C1 segment of cervical spinal cord (tissue), 14 donors: ENCODE measurements at places on chromosomes 1 and 21.

GRCh38 chr1:2258122-2258681, 30.1 kb downstream of the SKI start:
- DNase-seq = no peak

DNA sequence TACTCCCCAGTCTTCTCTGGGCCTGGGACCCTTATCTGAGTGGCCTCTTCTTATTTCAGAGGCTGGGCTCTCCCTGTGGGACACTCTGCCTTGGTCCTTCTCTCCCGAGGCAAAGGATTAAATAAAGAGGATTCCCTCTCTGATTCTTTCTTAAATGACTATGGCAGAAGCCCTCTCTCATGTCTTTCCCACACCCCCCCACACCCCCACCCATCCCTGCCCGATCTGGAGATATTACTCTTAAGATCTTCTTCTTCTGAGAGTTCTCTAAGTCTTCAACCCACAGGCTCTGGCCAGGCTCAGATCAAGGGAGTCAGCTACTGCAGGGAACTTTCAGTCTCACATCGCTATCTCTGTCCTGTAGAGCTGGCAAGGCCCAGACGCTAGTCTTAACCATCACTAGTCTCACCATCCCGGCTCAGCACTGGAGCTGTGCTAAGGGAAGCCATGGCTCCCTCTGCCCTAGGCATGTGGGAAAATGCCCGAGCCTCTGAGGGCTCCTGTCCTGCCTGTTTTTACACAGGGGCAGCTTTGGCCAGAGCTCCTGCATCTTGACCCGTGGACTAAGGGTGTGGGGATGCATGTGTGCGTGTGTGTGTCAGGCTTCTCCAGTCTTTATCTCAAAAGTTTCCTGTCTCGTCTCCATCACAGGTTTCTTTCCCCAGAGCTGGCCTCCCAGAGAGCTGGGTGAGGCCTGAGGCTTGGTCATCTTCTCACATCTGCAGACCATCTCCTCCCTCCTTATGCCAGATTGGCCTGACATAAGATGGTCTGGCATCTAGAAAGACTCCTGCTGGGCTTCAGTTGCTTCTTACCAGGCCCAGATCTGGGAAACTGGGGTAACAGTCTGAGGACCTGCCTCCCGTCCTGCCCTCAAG, 36.7 kb downstream of the LGR6 start:
- no peak for DNase-seq

DNA sequence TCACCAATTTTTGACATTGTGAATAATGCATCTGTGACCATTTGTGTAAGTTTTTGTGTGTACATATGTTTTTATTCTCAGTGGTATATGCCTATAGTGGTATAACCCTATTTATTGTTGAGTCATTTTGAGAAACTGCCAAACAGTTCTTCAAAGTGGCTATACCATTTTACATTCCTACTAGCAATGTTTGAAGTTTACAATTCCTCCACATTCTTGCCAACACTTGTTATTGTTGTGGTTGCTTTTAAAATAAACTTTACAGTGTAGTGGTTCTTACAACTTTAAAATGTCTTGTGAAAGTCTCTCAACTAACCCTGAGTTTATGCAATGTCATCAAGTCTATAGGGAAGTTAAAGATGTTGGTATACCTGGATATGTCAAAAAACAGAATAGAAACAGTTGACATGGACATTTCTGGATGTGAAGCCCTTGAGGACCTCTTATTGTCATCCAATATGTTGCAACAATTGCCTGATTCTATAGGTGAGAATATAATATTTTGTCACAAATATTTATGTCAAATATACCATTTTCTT, 219.4 kb downstream of the LRRC40 start:
- no peak for DNase-seq

DNA sequence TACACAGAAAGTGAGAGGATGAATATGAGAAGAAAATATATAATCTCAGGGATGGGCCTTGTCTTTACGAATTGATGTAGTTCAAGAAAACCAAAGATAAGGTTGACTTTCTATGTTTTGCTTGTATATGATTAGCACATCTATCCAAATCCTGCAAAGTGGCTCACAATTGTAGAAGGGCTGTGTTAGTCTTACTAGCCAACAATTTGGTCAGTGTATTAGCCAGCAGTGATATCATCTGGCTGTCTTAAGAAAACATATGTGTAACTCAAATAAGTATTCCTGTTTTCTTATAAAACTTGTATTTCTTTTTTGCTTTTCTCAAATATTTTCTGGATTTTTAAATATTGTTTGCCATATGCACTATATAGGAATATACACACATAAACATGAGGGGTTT, 5.5 kb downstream of the SDCCAG8 start:
- DNase-seq = no peak
